Activated T-cell treated with anti-CD3 and anti-CD28 coated beads, Interleukin-2, amount 50 U/mL, for 4 hours (primary cell): ENCODE measurements at places on chromosomes 5 and 9.

- no peak for DNase-seq
Measured at GRCh38 chr5:126490167-126490940, 67.1 kb downstream of the GRAMD2B start.

DNA sequence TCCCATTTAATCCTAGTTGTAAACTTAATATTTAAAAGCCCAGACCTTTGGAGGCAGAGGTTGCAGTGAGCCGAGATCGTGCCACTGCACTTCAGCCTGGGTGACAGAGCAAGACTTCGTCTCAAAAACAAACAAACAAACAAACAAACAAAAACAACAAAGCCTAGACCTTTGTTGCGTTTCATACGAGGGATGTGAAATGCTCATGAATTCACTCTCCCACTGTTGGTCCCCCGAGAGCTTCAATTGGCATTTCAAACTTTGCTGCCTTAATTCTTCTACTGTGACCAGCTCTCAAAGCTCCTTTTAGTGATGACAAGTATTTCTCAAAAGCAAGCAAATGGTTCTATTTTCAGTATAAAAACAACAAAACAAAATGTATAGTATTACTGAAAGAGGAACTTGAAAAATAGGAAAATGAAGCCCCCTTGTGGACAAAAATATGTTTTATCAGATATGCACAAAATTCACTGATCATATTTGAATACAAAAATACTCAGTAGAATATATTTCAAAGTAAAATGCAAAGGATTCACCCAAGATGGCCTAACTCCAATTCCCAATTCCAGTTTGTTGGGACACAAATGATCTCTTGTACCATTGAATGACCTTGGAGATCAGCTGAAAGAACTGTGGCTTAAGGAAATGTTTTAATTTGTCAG is 140.4 kb downstream of the ESM1 start:
- DNase-seq = no peak

DNA sequence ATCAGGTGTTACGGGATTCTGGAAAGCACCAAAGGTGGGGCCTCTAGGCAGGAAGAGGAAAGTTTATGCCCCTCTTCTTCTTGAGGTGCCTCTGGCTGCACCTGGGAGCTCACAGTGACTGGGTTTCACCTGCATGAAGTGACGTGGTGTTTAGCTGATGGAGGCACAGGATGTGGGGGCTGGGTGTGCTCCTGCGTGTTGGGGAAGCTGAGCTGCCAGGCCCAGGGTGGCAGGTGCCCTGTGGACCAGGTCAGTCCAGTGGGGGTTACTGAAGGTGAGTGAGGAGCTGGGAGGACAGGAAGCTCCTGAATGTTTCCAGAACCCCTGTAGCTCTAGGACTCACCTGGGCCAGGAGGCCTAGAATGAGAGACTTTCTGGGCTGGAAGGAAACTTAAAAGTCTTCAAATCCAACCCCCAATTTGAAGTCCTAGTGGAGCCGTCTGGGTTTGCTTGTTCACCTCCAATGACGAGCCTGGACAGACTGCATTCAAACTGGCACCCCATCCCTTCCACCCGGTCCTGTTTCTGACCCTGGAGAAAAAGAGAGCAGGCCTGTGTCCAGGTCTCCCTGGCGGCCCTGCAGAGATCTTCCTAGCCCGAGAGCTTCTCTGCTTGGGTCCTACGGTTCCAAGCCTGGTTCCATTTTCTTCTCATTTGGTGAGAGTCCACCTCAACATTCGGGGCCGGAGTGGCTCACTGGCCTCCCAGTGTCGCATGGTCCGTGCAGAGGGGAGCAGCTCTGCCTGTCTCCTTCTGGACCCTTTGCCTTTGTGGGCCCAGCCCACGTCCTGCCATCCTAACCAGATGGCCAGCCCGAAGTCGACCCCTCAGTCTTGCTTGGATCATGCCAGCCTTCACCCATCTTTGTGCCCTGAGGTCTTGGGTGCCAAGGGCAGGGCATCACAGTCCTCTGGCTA is 22.3 kb downstream of the TRAF1 start:
- peak; percentile 48 for DNase-seq

- DNase-seq = no peak
Measured at GRCh38 chr5:54360089-54360488, 49.7 kb upstream of the ARL15 start.

DNA sequence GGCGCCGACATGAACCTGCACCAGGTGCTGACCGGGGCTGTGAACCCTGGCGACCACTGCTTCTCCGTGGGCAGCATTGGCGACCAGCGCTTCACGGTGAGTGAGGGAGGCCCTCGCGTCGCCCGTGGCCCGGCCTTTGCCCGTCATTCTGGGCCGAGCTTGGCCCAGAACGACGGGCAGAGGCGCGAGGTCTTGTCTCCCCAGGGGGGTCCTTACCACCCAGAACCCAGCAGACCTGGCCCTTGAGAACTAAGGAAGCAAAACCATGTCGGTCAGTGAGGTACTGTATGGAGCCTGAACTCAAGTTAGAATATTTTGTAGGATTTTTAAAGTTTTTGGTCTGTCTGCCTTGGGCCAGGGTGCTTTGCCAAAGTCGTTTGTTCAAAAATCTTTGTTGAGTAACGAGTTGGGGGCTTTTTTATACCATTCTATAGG is 691 bp downstream of the DMXL1 start:
- DNase-seq = no peak
